ENCODE measurements at places on chromosomes 3 and 15.
A peak's percentile ranks its signal among the peaks of the same experiment; 100 is the strongest.

DNA sequence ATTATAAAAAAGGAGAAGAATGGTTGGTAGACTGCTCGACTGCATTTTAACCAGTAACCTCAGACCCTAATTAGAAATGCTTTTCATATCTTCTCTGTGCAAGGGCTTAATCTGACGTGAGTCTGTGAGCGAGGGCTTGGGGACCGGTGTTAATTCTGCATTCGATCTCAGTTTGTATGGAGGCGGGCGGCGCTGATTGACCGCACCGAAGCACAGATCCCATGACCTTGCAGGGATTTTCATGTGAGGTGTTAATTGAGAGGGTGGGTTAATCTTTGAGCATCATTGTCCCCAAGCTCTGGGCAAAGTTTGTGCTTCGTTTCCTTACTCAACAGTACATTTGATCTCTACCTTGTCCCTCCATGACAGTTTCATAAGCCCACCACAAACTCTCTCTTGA, 250.9 kb downstream of the NR2F2 start:
- DNase-seq, result no peak

- no peak for DNase-seq
Measured at GRCh38 chr3:40366203-40367162, 20.5 kb upstream of the ENTPD3 start.

DNA sequence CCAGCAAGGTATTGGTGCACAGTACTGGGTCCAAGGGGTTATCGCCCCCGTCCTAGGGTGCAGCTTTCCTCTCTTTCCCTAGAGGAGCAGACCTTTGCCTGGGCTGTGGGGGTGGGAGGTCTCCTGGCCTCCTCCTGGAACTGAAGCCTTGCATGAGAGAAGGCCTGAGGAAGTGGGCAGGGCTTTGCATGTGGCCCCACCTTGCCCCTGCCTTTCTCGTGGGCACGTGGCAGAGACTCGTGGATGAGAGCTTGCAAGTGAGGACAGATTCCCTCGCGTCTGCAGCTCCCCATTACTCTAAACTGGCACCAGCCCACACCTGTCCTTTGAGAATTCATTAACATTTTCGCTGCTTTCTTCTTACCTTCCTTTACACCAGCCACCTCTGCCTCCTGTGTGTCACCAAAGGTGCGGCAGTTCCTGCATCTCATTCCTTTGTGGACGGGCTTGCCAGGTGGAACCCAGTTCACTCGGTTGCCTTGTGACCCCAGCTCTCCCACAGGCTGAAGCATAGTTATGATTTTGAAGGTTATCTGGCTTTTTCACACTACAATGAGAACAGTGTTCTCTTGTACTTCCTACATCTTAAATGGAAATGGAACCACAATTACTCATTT, 40.9 kb upstream of the NR2C2 start:
- no peak for DNase-seq

DNA sequence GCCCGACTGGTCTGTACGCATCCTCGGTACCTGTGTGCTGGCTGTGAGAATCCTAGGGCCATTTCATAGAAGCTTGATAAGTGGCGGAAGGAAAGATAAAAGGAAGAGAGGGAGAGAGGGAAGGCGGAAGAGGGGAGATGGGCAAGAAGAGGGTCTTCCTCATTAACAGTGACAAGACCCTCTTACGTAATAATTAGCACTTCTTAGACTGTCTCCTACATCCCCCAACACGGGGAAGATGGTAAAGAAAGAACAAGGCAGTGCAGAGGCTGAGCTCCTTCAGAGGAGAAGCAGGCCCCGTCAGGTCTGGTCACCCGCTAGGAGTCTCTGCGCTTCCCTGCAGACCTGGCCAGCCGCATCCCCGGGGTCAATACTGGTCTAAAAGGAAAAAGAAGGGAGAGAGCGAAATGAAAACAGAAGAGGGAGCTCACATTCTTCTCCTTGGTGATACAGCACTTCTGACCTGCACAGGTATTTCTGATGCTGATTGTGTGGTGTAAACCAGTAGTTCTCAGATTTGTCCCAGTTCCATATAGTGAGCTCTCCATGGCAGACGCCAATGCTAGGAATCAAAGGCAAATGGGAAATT, 19.0 kb upstream of the FAM240A start:
- no peak for DNase-seq

- DNase-seq, result no peak
Measured at GRCh38 chr3:157362348-157362747, 74.3 kb upstream of the PTX3 start.

DNA sequence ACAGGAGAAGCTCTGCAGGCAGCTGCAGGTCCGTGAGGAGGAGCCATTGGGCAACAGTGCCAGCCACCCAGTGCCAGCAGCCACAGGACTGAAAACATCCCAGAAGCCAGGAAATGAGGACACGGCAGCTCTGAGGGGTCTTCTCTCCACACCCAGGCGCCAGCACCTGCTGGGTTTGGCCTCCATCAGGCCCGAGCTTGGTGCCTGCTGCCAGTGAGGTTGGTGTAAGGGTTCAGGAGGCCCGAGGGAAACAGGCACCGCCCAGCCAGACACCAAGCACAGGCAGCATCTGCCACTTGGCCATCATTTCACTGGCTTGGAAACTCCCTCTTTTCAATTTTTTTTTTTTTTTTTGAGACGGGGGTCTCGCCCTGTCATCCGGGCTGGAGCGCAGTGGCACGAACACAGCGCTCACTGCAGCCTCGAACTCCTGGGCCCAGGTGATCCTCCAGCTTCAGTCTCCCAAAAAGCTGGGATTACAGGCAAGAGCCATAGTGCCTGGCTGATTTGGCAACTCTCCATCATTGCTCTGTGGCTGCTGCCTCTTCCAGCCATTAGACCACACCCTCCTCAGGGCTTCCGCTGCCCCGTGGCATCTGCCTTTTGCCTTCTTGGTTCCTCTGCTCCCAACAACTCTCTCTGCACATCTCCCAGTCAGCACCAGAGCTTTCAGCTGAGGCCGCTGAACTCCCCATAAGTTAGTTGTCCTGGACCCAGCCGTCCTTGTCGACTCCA, 1.5 kb upstream of the ITIH3 start:
- DNase-seq, result peak; percentile 11

- DNase-seq, result no peak
Measured at GRCh38 chr3:120368172-120368571, 19.0 kb upstream of the LRRC58 start.

- DNase-seq, result no peak
Measured at GRCh38 chr3:196332168-196332567, 6.0 kb downstream of the TM4SF19 start.

- no peak for DNase-seq
Measured at GRCh38 chr3:28651159-28651558, 302.5 kb upstream of the AZI2 start.

GRCh38 chr3:127761441-127761801, 60.9 kb downstream of the MGLL start:
- DNase-seq, result peak; percentile 61

GRCh38 chr3:177185035-177185574, 12.2 kb downstream of the TBL1XR1 start:
- DNase-seq, result no peak

DNA sequence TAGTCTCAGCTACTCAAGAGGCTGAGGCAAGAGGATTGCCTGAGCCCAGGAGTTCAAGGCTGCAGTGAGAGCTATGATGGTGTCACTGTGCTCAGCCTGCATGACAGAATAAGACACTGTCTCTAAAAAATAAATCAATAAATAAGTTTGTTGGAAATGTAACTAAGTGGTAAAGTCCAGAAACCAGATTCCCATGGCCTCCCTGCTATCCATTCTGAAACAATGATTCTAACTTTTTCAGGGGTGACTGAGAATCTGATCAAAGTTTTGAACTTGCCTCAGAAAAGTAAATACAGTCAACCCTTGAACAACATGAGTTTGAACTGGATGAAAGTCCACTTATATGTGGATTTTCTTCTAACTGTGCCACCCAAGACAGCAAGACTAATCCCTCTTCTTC, 86.2 kb downstream of the NBEAL2 start:
- DNase-seq, result no peak

DNA sequence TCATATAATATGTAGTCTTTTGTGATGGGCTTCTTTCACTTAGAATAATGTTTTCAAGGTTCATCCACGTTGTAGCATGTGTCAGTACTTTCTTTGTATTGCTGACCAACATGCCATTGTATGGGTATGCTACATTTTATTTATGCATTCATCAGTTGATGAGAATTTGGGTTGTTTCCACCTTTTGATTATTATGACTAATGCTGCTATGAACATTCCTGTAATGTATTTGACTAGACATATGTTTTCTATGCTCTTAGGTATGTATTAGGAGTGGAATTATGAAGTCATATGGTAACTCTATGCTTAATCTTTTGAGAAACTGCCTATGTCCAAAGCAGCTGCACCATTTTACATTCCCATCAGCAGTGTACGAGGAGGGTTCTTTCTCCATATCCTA, 3.2 kb upstream of the PODXL2 start:
- no peak for DNase-seq

DNA sequence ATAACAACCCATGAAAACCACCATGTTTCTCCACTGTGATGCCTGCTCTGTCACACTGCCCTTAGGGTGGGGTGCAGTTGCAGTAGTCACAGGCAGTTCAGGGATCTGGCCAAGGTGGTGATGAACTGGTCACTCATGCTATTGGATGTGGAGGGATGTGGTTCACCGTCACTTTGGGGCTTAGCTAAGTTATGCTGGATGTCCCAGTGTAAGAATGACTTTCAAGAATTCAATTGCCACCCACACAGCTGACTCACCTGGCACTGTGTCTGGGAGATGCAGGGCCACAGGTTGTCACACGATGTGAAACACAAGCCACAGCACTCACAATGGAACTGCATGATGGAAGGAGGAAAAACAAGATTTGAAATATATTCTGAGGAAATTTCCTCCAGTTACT, 146.1 kb upstream of the CTNNB1 start:
- DNase-seq, result no peak

GRCh38 chr15:81856001-81856633, 189.7 kb downstream of the MEX3B start:
- no peak for DNase-seq

DNA sequence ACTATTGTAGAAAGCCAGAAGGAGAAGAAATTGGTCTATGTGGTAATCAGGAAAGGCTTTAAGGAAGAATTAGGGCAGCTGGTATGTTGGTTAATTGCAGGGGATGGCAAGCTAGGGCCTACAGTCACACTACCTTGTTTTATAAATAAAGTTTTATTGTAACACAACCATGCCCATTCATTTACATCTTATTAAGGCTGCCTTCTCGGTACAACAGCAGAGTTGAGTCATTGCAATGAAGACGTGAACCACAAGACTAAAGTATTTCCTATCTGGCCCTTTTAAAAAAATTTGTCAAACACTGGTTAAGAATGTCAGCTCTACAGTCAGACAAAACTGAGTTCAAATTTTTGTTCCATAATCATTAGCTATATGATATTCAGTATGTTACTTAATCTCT, 8.3 kb downstream of the SERPINI1 start:
- DNase-seq, result peak; percentile 9

DNA sequence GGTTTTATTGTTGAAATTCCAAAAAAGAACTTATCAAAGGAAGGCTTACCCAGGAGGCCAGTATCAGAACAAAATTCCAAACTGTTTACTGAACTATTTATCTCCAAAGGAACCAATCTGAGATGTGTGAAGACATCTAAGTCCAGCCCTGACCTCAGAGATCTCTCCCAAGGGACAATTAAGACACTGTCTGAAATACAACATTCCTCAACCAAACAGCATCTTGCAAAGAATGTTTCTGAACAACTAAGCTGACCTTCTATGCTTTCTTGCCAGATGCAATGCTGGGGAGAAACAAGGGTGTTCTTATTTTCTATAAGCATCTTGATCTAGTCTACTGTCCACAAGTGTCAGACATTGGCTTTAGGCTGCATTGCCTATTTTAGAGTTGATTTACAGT, 13.6 kb downstream of the PDZRN3 start:
- DNase-seq, result no peak

DNA sequence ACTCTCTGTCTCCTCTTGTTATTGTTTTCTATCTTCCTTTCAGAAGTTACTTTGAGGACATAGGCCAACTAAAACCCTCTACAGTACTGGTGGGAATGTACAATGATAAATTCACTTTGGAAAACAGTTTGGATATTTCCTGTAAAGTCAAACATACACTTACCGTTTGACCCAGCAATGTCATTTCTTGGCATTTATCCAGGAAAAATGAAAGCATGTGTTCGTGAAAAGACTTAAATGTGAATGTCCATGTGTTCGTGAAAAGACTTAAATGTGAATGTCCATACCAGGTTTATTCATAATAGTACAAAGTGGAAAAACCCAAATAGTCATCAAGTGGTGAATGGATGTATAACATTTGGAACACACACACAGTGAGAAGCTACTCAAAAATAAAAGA, 361.5 kb upstream of the DPH6 start:
- no peak for DNase-seq

DNA sequence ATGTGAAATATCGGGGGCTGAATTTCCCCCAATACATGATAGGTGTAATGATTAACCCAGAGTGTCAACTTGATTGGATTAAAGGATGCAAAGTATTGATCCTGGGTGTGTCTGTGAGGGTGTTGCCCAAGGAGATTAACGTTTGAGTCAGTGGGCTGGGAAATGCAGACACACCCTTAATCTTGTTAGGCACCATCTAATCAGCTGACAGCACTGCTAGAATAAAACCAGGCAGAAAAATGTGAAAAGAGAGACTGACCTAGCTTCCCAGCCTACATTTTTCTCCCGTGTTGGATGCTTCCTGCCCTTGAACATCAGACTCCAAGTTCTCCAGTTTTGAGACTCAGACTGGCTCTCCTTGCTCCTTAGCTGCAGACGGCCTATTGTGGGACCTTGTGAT, 247.8 kb downstream of the OTOL1 start:
- DNase-seq, result no peak

- no peak for DNase-seq
Measured at GRCh38 chr15:73637527-73637926, 4.3 kb upstream of the NPTN start.

DNA sequence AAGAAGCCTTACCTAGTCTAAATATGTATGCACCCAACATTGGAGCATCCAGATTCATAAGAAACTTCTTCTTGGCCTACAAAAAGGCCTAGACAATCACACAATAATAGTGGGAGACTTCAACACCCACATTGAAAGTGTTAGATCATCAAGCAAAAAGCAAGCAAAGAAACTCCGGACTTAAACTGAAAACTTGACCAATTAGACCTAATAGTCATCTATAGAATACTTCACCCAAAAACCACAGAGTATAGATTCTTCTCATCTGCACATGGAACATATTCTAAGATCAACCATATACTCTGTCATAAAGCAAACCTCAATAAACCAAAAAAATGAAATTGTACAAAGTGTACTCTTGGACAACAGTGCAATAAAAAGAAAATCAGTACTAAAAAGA, 22.3 kb upstream of the OR5K4 start:
- no peak for DNase-seq
